Activated CD8-positive, alpha-beta T cell treated with anti-CD3 and anti-CD28 coated beads, Interleukin-2, amount 10 ng/mL, durations not matched to agents 7 days and 5 days (primary cell): ENCODE measurements at places on chromosomes 11 and 22.
A peak's percentile ranks its signal among the peaks of the same experiment; 100 is the strongest.

- no peak for DNase-seq
These were observed 54.1 kb downstream of the PDHX start for GRCh38 chr11:34970480-34970879.

DNA sequence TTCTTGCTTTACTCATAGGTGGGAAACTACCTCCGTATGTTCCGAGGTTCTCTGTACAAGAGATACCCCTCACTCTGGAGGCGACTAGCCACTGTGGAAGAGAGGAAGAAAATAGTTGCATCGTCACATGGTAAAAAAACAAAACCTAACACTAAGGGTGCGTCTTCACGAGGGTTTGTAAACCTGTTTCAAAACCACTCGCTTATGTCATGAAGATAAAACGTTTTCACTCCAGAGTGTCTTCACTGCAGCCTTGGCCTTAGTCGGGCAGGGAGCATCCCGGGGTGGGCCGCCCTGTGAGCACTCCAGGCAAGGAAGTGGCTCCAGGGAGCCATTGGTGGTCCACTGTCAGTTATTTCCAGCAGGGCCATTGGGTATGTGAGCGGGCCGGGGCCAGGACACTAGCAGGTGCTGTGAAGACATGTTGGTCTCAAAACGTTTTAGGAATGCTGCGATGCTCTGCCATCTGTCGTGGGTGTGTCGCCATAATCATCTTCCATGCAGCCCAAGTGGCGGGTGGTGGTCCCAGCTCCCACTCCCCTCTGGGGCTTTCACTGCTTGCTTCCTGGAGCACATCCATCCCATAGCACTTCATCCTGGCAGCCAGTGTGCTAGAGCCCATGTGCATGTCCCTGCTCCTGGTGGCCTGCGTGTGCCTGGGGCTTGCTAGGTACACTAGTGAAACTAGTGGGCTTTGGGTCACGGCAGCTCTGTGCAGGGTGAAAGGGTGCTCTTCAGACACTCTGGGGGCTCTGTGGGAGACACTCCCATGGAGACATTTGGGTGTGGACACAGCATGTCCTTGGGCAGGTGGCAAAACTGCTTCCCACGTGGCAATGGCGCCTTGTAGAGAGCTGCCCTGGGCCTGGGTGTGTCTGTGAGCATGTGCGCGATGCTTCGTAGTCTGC lies 5.2 kb downstream of the SMARCB1 start:
- no peak for DNase-seq

DNA sequence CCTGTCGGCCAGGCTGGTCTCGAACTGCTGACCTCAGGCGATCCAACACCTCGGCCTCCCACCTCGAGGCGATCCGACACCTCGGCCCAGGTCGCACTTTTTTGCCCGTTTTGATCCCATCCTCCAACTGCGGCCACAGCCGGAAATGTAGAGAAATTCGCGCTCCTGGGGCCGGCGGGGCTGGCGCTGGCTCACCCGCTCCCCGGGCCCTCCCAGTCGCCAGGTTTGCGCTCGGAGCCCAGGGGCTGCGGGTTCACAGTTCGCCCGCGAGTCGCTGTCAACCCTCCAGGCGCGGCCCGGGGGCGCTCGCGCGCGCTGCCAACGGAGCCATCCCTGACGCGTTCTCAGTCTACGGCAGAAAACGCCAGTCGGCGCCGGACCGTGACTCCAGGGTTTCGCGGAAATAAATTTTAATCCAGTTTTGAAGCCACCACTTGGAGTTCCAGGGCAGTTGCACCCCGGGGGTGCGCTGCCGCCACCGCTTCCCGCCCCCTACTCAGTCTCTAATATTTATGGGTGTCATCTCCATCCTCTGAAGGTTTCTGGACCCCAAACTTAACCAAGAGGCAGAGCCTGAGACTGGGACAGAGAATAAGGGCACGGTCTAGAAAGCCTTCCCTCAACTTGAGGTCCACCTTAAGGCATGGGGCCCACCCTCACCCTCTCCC lies 1.5 kb upstream of the KLHDC7B start:
- DNase-seq: peak; percentile 91

DNA sequence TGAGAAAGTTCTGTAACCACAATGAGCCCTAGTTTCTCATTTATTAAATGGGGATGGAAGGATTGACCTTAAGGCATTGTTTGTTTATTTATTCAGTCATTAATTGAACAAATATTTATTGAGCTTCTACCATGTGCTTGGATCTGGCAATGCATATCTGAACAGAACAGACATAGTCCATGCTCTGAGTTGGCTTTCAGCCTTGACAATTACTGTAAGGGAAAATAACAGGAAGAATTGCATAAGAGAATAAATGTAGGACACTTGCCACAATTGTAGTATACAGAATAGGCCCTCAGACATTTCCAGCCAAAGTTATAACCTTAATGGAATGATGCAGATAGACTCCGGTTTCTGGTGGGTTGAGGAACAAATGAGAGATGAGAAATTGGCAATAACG lies 160.5 kb upstream of the TTC12 start:
- no peak for DNase-seq
